ENCODE measurements at places on chromosomes 5 and 9.

DNA sequence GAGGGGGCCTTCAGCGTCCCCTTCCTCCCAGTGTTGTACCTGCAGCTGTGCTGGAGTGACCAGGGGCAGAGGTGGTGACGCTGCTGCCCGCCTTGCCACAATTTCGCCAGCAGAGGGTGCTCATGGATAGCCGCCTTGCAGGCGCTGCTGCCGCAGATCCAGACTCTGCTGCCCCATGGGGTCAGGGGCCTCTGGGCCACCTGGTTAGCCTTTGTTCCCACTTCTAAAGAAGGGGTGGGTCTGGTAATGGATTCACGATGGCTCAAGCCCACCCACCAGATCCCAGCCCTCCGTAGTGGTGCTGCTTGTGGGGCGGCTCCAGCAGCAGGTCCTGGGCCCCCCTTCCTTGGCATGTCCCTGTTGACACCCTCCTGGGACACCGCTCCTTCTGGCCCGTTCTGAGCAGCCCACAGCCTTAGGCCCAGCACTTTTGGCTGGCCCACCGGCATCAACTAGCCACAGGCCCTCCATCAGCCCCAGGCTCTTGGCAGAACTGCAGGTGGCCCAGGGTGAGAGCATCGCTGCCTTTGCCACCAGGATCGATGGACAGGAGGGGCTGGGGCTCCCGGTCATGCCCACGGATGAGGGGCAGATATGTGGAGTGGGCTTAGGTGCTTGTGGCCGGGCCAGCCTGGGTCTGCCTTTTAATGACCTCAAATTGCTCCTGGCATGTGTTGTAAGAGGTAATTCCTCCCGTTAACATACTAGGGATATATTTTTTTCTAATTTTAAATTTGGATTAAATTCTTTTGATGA, 57.2 kb downstream of the COL5A1 start:
- peak; percentile 32 for DNase-seq

DNA sequence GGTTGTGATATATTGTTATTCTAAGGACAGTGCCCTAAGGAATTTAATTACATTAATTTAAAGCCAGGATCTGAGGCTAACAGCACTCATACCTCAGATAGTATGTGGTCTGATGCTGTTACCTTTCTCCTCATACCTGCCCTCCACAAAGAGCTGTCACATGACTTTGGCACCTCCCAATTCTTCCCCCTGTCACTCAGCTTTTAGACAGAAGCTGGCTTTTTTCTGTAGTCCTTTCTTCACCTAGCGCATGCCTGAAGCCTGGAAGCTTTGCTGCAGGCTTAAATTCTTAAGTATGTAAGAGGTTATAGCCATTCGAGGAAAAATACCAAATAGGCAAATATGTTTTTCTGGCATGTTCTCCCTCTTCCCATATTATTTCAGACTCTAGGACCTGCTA, 61.0 kb upstream of the ADAMTS19 start:
- DNase-seq, result no peak

DNA sequence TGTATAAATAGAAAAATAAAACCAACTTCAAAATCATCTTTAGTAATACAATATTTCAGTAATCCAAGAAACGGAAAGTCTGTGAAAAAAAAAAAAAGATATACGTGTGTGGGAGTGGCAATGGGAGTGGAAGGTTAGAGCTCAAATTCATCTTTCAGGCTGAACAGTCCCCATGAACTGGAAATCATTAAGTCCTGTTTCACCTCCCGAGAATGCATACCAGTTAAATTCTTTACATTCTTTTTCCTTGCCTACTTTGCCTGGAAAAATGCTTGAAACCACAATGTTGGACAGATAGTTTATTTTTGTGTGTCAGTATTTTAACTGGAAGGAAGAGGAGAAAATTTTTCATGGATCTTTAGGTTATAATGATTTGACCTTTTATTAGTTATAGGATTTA, 166.8 kb downstream of the MUSK start:
- DNase-seq, result no peak

DNA sequence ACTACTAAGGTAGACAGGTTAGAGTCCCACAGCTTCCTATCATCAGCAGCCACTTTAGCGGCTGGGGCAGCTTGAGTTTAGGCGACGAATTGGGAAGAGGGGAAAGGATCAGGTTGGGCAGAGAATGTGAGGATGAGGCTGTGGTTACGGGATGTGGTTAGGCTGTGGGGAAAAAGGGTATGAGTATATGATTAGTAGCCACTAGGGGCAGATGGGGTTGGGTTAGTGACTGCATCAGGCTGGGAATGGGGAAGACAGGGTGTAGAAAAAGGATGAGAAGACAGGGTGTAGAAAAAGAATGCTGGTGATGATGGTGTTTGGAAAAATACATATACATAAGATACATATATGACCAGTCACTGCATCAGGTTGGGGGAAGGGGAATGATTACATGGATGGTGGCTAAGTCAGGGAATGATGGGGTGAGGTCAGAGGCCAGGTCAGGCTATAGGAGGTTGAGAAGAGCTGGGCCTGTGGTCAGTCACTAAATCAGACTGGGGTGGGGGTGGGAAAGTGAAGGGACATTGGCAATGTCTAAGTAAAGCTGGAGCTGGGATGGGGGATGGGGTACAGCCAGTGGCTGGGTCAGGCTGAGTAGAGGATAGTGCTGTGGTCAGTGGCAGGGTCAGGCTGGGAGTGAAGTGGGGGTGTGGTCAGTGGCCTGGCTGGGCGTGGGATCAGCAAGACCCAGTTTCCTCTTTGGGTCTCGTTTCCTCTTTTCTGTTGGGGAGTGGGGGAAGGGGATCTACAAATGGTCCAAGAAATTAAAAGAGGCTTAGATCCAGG, 2.1 kb downstream of the TLN1 start:
- DNase-seq, result peak; percentile 53

GRCh38 chr5:153467546-153467945, 22.9 kb upstream of the GRIA1 start:
- DNase-seq, result no peak

DNA sequence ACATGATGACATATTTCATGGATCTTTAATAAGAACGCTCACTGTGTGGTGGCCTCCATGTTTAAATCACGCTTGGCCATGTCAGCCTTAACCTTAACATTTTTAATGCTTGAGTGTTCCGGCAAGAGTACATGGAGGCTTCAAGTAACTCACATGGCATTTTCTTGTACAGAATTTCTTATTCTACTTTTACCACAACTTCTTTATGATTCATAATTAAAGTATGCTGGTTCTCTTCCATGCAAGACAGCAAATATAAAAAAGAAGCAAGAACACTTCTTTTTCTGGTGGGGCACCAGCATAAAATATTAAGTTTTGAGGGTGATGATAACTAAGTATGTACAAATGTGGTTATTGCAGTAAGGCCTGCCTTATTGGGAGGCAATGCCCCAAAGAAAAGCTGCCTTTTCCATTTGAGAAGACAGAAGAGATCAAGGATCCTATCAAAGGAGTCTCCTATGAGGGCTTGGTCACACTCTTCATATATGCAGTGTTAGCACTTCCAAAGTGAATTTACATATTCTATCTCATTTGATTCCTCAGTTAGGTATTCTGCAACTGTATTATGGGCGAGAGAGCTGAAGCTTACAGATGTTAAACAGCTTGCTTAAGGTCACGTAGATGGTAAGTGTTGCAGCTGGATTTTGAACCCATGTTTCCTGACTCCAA, 382.7 kb upstream of the MEF2C start:
- no peak for DNase-seq

DNA sequence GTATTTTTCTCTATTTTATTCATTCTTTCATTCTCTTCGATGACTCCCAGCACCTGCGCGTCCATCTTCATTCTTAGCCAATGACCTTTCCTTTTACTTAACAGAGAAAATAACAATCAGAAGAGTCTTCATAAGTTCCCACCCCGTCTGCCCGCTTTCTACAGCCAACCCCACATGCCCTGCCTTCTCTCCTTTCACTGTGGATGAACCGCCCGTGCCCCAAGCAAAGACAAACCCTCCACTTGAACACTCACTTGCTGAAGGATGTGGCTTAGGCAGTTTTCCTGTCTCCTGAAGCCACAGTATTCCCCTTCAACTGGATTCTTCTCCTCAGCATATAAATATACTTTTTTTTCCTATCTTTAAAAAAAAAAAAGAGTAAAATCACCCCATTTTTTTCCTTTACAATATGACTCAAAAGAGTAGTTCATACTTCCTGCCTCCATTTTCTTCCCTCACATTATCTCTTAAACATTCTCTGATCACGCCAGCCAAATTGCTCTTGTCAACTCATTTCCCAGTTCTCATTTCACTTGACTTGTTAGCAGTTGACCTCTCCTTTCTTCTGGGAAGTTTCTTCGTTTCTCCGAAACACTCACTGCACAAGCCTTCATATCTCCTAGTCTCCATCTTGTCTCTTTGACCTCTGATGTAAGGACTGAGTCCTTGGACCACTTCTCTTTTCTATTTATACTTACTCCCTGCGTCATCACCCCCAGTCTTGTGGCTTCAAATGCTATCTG, 11.1 kb downstream of the NIPSNAP3B start:
- DNase-seq, result peak; percentile 39

DNA sequence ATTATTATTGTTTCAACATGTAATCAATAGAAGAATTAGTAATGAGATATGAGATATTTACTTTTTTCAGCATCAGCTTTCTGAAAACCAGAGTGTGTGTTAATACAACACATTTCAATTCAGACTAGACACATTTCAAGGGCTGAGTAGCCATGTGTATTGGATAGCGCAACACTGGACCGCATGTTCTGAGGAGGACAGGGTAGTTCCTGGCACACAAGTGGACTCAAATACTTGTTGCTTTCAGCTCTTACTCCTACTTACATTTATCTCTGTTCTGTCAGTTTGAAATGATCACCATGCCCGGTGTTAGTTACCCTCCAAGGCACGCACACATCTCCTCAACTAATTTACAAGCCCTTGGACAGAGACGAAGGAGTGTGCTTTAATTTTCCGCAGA, 126.6 kb downstream of the SLC24A2 start:
- DNase-seq, result no peak

DNA sequence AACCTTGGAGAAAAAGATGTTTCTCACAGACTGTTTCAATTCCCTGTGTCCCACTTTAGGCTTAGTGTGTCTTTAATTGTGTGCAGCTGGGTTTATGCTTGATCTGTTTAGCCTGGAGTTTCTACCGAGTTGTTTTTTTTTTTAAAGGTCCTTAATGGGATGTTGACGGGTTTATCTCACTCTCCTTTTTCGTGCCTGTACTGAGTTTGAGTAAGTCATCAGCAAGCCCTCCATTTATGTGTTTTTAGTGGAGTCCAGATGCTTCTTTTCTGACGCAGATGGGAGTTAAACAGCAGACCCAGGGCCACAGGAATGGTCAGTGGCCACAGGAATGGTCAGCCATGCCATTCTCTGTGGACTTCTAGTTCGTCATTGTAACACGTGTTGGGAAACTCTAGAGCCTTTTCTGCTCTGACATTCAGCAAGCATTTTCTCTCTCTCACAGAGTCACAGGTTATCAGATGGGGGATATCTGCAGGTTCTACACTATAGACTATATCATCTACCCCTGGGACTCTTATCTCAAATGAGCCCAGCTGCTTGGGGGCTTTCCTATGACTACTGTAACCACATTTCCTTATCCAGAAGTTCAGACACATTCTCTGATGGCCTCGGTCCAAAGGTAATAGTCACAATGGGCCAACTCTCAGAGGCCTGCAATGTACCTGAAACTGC, 190.5 kb downstream of the TTLL11 start:
- no peak for DNase-seq

DNA sequence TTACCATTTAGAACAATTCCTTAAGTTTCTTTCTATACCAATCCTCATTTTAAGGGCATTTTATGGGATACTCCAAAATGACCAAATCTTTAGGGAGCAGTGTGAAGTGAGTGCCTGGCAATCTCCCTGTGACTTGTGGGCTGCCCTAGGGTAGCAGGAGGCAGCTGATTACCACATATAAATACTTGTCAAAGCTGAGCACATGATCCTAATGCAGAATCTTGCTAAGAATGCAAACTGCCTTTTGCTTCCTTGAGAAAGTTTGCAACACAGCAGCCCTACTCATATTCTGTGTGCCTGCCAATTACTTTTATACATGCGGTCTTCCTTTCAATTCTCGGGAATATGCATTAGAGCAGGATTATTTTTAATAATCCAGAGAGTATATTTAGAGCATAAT, 18.2 kb upstream of the NREP start:
- DNase-seq, result no peak

GRCh38 chr5:19001539-19001938, 986.5 kb downstream of the CDH18 start:
- no peak for DNase-seq

- DNase-seq, result no peak
Measured at GRCh38 chr9:98342820-98343210, 87.4 kb upstream of the TBC1D2 start.

GRCh38 chr5:18314192-18314778, 680.0 kb downstream of the TAF11L14 start:
- no peak for DNase-seq

DNA sequence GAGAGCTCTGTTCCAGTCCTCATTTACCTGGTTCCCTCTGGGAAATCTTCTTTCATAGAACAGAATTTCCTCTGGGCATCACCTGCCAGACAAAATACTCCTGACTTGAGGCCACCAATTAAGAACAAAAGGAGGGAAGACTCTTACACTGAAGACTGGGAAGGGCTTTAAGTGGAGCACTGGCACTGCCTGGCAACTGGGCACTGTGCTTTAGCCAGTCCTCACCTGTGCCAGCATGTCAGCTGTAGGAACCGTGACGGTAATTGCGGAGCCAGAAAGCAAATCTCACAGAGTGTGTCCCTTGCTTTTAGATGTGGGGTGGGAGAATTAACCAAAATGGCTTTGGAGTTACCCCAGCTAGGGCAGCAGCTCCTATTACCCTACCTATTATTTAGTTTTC, 40.6 kb downstream of the FAM219A start:
- no peak for DNase-seq

DNA sequence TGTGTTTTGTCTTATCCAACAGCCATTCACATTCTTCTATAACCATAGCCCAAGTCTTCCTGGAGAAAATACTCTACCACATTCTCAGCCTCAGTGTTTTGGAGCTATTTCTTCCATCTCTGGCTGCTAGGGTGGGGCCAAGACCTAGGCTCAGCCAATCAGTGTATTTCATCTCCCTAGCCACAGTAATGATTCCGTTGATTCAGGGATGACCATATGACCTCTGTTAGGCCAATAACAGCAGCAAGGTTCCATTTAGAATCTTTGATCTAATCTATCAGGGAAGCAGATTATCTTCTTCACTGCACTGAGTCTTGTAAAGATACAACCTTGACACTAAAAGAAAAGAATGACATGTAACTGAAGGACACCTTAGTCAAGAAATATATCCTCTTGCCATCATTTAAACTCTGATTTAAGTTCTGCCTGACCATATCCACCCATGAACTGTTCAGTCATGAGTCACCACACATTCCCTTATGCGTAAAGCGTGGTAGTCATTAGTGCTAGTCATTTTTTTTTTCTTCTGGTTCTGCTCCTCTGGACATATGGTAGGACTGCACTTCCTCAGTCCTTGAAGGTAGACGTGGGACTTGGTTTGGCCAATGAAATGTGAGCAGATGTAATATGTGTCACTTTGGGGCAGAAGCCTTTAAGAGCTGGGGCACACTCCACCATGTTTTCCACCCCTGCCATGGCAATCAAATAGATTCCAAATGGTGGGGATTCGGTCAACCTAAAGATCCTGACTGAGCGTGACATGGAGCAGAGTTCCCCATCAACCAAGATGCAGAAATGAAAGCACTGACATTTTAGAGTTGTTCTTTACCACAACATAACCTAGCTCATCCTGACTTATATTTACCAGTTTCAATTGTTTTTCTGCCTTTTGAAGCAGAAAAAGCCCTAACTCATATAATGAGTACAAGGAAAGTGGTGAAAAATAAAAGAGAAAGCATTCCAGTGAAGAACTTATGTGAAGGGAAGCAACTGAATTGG, 12.7 kb upstream of the PRELID2 start:
- DNase-seq, result no peak

Measured in CD4-positive, alpha-beta T cell treated with Interferon gamma for 1 hour (primary cell).